DMS153 (cell line): ENCODE measurements at places on chromosomes 6 and 20.

- DNase-seq: peak; percentile 20
Measured at GRCh38 chr20:2578475-2579192, 42.3 kb downstream of the TMC2 start.

DNA sequence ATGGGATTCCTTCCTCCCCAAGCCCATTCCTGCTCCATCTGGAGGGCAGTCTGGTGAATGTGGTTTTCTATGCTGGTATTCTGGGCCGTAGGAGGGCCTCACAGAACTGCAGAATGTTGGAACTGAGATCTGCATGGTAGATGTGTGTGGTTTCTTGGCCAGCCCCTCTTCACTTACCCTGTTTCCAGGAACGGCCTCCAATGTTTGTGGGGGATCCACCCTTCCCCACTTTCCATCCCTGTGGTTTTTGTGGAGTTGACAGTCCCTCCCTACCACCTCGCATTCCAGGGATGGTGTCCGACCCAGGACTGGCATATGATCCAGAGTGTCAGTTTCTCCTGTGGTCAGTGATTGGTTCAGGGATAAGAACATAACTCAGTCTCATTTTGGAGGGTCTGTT lies 26.7 kb upstream of the TMEM14A start:
- no peak for DNase-seq

- peak; percentile 72 for DNase-seq
Measured at GRCh38 chr6:3627956-3628835, 123.3 kb downstream of the PXDC1 start.

DNA sequence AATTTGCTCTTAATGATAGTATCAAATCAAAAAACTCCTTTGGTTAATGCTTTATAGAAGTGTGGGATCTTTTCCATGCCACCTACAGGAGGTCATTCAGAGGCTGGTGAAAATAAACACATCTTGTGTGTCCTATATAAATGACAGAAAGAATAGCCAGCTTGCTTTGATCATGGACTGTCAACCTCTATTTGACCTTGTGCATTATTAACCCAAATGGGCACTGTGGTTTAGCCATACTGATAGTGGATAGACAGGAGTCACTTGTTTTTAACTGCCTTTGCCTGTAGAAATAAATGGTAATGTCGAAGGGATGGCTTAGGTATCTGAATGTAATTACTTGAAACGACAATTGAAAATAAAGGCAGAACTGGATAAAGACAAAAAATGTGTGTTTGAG lies 123.8 kb downstream of the CDKAL1 start:
- DNase-seq: no peak

- DNase-seq: no peak
Measured at GRCh38 chr6:103367212-103367611, 1492.5 kb downstream of the HACE1 start.

- DNase-seq: no peak
Measured at GRCh38 chr20:46139266-46139889, 21.3 kb downstream of the CD40 start.

DNA sequence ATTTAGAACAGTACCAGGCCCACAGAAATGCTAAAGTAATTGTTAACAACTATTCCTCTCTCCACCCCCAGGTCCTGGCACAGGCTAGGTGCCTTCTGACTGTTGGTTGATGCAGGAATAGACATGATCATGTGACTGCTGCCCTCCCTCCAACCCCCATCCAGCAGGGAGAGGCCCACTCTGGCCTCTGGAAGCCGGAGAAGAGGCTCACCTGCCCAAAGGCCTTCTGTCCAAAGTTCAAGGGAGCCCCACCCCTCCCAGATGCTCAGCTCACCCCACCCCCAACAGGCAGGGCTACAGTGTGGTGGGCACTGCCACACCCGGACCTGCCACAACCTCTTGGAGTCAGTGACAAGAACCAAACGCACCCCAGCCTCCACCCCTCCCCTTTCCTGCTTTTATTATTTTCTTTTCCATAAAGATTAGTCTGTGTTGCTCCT lies 26.9 kb upstream of the FOXP4 start:
- no peak for DNase-seq

GRCh38 chr6:3267162-3267561 lies 8.4 kb downstream of the PSMG4 start:
- no peak for DNase-seq

DNA sequence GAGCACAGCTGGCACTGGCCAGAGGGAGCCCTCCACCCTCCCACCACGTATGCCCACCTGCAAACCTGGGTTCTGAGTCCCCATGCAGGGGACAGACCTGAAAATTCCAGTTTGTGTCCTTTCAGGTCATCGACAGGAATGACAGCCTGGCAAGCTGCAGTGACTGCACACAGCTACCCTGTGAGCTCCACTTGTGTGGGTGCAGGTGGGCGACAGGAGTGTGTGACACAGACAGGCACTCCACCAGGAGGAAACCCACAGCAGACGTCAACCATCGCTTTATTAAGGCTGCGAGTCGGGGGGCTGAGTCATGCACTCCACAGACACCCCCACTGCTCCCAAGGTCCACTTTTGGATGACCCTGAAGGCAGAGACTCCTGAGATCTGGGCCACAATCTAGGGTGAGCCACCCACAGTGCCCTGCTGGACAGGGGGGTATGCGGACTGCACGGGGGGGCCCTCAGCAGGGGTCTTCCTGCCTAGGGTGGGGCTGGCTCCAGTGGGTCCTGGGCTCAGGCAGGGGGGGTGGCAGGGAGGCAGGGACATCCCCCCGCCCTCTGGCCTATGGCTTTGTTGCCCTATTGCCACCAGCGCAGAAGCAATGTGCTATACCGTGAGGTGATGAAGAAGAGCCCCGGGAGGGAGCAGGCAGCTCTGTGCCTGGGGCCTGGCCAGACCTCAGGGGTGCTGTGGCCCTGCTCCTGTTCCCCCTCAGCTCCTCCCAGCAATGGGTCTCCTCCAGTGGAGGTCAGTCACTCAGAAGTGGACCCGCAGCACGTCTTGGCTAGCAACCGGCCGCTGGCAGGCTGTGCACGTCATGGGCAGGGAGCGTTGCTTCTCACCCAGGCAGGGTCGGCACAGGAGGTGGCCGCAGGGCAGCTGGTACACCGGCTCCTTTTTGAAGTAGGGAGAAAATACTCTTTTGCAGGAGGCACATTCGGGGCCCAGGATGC lies 25.1 kb upstream of the AVP start:
- no peak for DNase-seq

- DNase-seq: no peak
Measured at GRCh38 chr20:10939331-10939941, 265.6 kb upstream of the JAG1 start.

DNA sequence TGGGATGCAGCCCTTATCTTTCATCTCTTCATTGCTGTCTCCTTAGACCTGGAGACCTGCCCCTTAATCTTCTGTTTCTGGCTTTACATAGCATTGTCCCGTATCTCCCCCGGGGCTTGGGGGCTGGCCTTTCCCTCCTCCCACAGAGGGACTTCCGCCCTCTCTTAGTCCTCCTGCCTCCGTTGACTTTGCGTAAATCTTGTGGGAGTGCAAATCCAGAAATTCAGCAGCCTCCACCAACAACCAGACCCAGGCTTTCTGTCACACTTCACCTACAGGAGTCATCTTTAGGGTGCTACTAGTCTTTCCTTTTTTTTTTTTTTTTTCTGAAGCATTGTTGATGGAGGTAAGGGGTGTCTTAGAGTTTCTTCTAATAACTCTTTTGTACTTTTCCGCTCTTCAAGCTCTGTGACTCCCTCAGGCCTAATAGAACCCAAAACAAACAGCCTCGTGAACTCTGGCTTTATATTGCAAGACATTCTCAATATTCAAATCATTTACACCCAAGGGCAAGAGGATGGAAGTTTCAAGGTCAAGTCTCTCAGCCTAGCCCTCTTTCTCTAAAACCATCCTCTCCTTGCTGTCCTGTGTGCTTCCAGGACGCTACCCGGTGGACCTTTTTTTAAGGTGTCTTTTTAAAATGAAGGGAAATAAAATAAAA lies 66.2 kb downstream of the RREB1 start:
- no peak for DNase-seq

- no peak for DNase-seq
Measured at GRCh38 chr6:129605967-129606366, 104.0 kb downstream of the ARHGAP18 start.

- peak; percentile 69 for DNase-seq
Measured at GRCh38 chr6:158655569-158656450, 6.0 kb downstream of the SYTL3 start.

- DNase-seq: no peak
Measured at GRCh38 chr20:24695529-24696225, 226.2 kb downstream of the SYNDIG1 start.

DNA sequence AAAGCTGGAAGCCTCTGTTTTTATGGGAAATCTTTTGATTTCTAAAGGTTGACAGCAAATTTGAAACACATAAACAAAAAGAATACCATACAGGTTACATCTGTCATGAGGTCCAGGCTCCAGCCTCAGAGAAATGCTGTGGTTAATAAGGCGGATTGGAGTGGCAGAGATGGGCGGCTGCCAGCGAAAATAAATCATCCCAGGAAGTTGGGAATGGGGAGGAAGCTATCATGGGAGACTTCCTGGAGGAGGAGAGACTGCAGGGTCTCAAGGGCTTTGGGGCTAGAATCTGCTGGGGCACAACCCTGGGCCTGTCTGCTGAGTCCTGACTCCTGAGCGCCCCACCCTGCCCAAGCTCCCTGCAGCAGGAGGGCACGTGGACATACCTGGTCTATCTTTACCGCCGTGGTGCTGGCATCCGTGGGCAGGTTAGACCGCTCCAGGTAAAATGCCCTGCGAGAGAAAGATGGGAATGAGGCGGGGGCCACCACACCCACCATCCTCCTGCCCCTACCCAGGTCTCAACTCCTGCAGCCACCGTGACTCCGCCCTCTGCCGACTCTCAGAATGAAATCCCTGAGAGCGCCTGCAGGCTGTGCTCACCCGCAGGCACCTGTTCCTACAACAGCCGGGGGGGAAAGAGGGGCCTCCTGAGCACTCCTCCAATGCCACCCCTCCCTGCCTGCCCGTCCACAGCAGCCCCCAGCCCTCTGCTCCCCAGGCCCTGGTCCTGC lies 197.3 kb downstream of the PREX1 start:
- DNase-seq: no peak

DNA sequence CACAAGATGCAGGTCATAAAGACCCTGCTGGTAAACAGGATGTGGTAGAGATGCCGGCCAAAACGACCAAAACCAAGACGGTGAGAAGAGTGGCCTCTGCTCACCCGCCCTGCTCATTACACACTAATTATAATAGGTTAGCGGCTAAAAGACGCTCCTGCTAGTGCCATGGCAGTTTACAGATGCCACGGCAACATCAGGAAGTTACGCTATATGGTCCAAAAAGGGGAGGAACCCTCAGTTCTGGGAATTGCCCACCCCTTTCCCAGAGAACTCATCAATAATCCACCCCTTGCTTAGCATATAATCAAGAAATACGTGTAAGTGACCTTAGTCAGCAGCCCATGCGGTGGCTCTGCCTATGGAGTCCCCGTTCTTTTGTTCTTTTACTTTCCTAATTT lies 17.6 kb downstream of the BHLHE23 start:
- DNase-seq: no peak

DNA sequence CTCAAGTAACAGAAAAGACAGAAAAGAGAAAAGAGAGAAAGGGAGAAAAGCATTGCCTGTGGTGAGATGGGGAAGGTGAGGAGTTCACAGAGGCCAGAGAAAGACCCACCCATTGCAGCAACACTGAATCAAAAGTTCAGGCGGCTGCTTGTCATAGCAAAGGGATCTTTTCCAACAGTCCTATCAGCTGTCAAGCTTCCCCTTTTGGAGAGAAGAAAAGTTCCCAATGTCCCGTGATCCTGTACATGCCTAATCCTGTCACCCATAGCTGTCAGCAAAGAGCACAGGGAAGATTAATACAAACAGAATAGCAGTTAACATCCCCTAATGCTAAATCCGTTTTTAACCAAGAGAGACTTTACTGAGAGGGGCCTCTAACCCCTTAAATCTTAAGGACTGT lies 8.9 kb upstream of the TRIM38 start:
- no peak for DNase-seq

GRCh38 chr20:39861381-39861780 lies 827.7 kb downstream of the MAFB start:
- DNase-seq: peak; percentile 97

GRCh38 chr6:113763876-113764275 lies 93.3 kb upstream of the MARCKS start:
- DNase-seq: no peak

DNA sequence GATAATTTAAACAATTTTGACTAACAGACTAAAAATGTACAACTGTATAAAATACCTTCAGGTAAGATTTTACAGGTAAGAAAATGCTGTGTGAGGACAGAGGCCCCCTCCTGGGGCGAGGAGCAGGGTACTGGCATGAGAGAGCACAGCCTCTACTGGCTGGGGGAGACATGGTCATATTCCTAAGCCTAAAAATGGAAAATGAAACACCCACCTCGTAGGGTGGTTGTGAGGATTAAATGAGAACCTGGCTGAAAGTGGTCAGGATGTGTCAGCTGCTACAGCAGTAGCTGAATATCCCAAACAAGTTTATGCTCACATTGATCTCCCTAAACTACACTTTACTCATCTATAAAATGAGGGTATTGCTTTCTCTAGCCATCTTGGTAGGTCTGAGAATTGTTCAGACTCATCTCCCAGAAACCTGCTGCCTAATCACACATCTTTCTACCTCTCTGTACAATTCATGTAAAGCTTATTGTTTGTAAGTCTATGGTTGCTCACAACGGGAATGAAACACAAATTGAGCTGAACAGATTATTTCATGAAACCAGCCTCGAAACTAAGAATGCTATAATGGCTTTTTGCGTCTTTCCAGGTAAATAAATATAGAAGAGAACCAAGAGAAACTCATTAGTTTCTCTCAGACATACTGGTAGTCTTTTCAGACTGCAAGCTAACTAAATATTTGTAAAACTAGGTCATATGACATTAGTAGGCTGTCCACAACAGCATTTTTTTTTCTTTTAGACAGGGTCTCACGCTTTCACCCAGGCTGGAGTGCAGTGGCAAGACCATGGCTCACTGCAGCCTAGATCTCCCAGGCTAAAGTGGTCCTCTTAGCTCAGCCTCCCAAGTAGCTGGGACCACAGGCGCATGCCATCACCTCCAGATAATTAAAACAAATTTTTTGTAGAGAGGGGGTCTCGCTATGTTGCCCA lies 69.6 kb downstream of the POPDC3 start:
- DNase-seq: no peak

DNA sequence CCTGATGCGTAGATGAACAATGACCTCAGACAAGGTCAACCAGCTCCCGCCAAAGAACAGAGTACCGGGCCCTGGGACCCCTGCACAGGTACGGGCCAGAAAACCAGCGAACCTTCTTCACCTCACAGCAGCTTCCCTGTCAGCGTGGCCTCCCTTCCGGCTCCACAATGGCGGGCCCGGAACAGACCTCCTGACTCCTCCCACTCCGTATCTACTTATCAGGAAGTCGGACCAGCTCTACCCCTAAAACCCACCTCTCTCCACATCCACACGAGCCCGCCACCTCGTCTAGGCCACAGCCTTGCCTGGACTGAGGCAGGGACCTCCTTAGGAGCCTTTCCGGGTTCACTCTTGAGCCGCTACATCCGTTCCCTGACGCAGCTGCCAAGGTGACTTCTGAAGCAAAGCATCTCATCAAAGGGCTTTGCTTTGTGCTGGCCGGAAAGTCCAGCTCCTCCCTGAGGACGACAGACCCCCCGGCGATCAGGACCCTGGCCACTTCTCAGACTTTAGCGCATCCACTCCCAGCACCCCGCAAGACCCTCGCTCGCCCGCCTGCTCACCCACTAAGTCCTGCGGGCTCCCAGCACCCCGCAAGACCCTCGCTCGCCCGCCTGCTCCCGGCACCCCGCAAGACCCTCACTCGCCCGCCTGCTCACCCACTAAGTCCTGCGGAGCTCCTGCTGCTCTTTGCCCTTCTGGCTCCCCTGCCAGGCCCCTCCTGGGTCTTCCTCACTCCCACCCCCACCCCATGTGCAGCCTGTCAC lies 308.3 kb upstream of the FOXQ1 start:
- no peak for DNase-seq
